ENCODE measurements at places on chromosomes 4 and X.
A peak's percentile ranks its signal among the peaks of the same experiment; 100 is the strongest.

GRCh38 chr4:154416190-154416547, 75.4 kb downstream of the DCHS2 start:
- DNase-seq, result no peak

GRCh38 chr4:184400375-184400870, 73.9 kb downstream of the IRF2 start:
- DNase-seq, result peak; percentile 85

DNA sequence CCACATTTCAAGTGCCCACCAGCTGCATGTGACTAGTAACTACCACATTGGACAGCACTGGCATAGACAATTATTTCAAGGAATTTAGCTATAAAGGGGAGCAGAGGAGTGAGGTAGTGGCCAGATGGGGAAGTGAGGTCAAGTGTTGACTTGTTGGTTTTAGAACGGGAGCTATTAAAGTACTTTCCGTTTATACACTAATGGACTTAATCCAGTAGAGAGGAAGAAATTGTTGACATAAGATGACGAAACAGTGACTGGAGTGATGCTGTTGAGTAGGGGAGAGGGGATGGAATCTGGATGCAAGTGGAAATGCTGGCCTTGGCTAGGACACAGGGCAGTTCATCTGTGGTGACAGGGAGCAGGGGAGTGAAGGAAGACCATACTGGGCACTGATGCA, 154.4 kb downstream of the AMMECR1 start:
- no peak for DNase-seq

DNA sequence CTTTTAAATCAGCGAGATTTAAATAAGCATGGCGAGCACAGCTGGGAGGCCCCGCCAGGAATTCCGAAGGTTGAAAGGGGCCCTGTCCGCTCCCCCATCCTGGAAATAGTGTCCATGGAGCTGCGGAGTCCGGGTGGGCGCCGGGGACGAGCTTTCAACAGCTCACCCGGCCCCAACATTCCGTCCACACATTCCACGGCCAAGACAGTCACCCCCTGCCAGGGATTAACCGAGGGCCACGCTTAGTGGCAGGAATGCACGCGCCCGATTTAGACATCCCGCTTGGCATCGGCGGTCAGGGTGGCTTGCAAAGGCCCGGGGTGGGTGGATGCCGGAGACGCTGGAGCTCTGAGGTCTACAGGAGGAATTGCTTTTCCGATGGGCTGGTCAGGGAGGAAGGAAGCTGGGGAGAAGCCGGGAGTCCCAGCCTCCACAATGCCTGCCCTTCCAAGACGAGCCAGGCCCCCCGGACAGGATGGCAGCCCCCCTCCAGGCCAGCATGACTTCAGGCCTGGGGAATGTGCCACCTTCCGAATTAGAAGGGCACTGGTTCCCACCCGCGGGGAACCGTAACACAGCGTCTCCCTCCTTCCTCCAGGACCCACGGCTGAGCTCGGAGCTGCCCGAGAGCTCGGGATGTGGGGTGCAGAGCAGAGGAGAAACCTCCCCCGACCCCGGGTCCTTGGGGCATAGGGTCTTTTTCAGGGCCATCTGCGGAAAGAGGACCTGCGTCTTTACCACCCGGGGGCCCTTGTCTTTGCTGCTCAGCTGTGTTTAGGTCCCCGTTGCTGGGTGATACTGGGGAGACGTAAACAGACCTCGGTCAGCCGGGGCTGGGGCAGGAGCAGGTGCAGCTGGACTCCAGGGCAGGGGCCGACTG, 26.9 kb upstream of the PPP2R3B start:
- peak; percentile 56 for DNase-seq

GRCh38 chr4:8647094-8647570, 54.6 kb downstream of the CPZ start:
- no peak for DNase-seq

DNA sequence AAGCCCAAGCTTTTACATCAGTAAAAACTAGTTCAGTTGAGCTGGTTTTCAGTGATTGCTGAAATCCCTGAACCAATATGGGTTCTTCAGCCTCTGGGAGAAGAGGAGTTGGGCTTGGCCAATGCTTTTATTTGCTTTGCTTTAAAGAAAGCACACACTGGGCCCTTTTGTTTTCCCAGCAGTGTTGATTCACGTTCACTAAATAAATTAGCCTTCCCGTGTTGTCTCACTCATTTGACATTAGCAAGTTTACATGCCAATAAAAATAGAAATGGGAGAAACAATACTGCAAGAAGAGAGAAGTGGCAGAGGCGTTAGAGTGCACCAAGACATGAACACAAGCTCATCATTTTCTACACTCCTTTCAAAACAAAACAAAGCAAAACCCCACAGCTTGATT, 136.2 kb downstream of the SHROOM3 start:
- DNase-seq, result no peak

- DNase-seq, result no peak
Measured at GRCh38 chr4:48195853-48196252, 61.8 kb upstream of the TXK start.

DNA sequence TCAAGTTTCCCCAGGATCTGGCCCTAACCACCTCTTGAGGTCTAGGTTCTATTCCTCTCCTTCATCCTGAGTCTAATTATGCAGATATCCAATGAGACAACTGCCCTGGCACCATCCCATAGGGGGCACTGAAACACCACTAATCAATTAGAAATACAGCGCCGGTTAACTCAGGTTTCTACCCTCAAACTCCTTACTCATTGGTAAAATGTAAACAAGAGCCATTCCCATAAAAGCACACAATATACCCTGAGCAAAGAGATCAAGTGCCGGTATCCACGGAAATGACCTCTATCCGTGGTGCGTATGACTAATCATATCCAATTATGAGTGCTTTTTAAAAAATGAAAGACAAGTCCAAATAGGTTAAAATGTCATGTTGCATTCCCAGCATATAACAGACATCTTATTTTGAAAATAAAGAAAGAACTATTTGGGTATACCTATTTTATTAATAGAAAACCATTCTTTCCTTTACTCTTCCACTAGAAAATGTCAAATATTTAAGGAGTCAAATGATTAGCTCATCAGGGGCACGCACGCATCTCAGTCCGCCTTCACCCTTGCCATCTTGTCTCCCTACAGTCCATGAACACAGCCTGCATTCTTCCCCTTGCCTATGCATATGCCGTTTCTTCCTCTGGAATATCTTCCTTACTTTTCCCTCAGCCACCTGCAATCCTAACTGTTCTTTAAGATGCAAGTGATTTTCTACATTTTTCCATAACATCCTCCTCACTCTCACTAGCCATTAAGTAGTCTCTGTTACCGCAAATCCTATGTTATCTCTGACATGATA, 141.1 kb downstream of the MAML3 start:
- DNase-seq, result peak; percentile 61

- peak; percentile 48 for DNase-seq
Measured at GRCh38 chr4:182188622-182189021, 54.6 kb upstream of the TENM3 start.

GRCh38 chr4:125317525-125317877, 2.7 kb downstream of the FAT4 start:
- DNase-seq, result peak; percentile 45

- DNase-seq, result no peak
Measured at GRCh38 chrX:131577413-131577812, 33.5 kb downstream of the OR13H1 start.

DNA sequence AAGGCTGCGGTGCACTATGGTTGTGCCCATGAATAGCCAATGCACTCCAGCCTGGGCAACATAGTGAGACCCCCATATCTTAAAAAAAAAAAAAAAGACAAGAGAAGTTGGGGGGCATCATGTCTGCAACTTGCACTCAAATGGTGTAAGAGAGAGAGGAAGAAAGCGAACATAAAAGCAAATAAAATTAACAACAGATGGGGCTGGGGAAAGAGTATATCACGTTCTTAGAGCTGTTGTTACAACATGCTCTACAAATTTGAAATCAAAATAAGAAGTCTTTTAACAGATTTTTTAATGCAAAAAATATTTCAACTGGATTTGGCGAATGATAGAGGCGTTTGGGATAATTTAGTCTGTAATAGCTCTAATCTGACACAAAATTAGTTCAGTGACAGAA, 144.9 kb downstream of the FNIP2 start:
- DNase-seq, result peak; percentile 57

DNA sequence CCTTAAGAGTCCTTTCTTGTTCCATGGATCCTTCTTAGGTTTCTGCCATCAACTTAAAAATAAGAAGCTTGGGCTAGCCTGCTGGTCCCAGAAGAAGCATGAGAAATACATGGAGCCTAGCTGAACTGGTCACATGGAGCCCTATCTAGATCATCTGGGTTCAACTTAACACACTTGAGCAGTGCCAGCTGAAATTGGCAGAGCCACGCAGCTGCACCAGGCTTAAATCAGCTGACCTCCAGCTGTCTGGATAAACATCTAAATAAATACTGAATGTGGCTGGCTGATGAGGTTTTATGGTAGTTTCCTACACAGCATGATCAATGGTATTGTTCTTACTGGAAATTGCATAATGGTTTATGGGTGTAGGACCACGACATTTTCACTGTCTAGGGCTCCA, 598.4 kb upstream of the FAM241A start:
- no peak for DNase-seq

GRCh38 chr4:98908182-98908581, 20.8 kb downstream of the EIF4E start:
- DNase-seq, result no peak

DNA sequence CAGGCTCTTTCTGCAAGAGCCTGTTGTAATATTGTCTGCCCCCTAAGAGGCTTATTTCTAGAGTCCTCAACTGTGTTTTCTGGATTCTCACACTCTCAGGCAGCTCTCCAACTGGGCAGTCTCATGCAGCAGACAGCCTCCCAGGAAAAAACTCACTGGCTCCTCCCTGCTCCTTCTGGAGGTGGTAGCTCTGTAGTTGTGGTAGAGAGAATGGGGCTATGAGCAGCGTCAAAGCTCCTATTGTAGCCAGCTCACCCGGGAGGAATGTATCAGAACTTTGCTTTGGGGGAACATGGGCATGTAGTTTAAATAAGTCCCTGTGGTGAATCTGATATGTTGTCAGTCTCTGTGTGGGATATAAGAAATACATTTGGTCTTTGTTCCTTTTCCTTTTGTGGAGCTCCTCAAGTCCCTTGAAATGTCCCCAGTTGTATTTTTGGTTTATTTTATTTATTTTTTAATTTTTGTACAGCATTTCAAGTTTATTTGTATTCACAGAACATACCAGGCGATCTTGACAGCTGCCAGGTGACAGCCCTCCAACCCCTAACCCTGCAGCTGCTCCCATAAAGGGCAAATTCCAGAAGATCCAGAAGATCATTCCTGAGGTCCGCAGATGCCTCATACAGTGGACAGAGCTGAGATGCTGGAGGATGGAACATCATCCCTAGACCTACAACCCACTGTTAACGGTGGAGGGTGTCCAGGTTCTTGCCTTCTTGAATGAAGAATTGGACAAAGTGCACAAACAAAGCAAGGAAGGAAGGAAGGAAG, 45.7 kb downstream of the TRIM61 start:
- DNase-seq, result no peak

DNA sequence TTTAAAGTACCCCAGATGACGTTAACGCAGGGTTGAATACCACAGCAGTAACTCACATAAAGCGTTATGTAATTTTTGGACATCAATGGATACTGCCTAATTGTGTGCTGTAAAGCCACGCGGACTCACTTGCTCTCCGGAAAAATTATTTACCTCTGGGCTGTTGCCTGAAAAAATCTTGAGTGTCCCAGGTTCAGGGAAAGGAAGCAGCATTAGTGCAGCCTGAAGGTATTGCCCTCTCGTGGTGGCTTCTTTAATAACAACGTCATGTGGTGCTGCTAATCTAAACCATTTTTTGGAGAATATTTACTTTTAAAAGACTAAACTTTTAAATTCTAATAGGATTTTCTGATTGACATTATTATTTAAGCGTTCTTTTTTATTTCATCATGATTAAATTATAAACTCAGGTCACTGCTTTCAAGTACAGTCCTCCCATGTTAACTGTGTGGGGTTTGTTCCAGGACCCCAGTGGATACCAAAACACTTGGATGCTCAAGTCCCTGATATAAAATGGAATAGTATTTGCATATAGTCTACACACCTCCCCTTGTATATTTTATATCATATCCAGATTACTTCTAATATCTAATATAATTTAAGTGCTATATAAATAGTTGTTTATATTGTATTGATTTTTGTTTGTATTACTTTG, 384.8 kb downstream of the FAM133A start:
- DNase-seq, result no peak

DNA sequence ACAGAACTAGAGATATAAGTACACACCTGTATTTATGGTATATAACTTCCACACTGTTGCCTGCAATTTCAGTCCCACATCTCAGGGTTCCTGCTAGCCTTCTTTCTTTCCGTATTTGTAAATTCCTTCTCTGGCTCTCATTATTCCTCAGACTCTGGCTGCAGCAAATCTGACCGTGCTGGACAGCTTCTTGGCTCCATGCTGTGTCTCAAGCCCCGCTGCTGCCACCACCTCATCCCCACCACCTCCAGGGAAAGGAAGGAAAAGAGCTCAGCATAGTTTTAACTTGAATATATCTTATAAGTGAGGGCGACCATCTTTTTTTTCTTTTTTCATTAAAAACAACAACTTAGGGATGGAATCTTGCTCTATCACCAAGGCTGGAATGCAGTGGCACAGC, 155.6 kb upstream of the CXCL13 start:
- no peak for DNase-seq

DNA sequence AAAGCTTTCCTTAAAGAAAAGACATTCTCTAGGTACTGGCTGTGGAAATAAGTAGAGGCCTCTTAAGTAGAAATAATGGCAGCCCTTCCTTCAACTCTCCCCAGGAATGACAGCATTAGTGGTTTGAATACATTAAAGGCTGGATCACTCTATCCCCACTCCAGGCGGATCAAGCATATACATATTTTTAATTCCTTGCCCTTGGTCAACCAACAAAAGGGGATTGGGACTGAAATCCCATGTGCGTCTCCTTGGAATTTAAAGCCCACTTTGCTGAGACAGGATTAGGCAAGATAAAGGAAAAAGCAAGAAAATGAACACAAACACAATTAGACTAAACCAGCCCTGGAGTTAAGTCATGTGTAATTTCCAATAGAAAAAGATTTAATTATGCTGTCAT, 391.3 kb downstream of the PPP1R2C start:
- DNase-seq, result no peak

GRCh38 chr4:53579826-53580225, 11.5 kb downstream of the LNX1 start:
- no peak for DNase-seq

- no peak for DNase-seq
Measured at GRCh38 chr4:152937336-152938236, 1.5 kb downstream of the FHDC1 start.

DNA sequence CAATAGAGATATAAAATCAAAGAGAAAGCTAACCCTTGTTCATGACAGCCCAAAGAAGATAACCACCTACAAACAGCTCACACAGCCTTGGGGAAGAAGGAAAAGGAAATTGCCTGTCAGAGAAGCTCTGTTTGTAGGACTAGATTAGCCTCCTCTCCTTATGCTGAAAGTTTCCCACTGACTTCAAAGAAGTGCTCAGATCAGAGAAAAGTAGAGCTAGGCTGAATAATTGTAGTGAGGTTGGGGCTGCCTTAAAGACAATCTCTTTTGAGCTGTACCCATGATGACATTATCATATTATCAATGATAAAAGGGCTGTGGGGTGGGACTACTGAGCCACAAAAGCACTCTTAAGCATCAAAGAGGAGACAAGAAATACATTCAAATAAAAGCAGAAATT, 223.0 kb upstream of the GALNT7 start:
- DNase-seq, result no peak
